ENCODE measurements at places on chromosomes 16 and 17. TPM values are rescaled to one million over a fixed set of nuclear protein-coding genes. Genes with fewer than 3 reads are reported as not detected.
A peak's percentile ranks its signal among the peaks of the same experiment; 100 is the strongest.

GRCh38 chr17:77210946-77211541 lies 70.3 kb downstream of the SEC14L1 start:
- no peak for DNase-seq

DNA sequence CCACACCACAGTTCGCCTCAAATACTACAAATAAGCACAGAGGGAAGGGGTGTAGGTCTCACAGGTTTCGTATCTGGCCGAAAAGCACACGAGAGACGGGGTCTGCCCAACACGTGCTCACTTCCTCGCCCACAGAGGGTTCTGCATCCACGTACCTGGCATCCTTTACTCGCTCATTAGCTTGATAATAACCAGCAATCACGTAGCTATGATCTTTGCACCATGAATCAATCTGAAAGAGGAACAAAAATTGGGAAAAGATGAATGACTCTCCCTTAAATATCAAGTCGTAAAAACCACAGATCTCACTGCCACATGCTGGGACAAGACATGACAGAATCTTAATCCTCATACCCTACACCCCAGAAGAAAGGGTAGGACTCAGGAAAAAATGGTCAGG lies 10.5 kb downstream of the EMC8 start:
- DNase-seq: no peak

GRCh38 chr16:89122322-89122851 lies 28.7 kb downstream of the ACSF3 start:
- DNase-seq: peak; percentile 86

DNA sequence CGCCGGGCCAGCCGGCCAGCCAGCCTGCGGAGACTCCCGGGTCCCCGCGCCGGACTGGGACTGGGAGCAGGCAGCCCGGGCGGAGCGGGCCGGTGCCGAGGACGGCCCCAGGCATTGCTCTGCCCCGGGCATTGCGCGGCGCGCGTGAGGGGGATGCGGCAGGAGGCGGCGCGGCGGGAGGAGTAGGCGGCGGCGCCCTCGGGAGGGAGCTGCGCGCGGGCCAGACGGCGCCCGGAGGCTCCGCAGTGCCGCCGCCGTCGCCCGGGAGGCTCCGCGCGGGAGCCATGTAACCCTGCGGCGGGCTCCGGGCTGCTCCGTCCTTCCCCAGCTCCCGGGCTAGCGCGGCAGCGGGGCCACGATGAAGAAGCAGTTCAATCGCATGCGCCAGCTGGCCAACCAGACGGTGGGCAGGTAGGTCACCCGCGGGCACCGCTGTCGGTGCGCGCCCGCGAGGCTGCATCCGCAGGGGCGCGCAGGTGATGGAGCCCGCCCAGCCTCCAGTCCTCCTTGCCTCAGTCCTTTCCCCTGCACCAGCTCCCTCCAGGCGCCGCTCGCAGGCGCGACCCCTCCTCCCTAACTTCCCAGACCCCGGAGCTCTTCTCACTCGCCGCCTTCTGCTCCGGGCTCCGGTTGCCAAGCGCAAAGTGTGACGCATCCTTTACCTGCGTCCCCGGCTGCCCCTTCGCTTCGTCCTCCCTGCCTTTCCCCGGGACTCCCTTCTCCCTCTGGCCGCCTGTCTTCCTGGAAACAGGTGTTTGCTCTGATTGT lies at the start of gene ARHGAP44:
ARHGAP44 (plus strand) TSS at position 18 of the 768 bp plus-strand sequence; CDS start at position 359, 341 bp downstream.
- peak; percentile 73 for DNase-seq

DNA sequence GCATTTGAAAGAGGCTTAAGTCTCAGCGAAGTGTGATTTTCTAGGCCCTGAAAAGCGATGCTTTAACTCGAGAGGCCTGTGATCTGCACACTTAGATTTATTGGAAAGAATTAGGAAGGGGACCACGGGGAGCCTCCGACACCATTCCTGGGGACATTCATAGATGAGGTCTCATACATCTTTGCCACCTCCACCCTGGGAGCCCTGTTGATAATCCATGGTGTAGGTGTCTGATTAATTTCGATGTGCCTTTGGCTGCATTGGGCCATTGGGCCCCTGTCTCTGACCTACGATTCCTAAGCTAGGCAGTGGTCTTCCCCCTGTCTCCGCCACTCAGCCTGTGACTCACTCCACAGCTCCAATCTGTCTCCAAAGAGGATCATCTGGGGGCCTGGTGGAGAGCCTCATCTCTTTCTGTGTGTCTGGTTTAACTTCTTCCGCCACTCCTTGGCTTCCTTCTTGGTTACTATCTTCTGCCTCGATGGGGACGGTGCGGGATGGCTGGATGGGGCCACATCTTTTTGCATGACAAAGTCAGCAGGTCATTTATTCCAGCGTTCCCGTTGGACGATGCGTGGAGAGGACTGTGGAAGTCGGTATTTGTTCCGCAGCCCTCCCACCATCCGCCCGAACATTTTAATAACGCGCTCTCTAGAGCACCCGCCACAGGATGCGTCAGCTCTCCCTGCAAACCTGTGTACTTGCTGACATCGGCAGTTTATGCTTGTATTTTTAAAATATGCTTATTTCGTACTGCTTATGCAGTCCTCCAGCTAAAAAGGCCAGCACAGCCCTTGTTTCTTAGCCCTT lies 109.3 kb downstream of the IRX3 start:
- no peak for DNase-seq

DNA sequence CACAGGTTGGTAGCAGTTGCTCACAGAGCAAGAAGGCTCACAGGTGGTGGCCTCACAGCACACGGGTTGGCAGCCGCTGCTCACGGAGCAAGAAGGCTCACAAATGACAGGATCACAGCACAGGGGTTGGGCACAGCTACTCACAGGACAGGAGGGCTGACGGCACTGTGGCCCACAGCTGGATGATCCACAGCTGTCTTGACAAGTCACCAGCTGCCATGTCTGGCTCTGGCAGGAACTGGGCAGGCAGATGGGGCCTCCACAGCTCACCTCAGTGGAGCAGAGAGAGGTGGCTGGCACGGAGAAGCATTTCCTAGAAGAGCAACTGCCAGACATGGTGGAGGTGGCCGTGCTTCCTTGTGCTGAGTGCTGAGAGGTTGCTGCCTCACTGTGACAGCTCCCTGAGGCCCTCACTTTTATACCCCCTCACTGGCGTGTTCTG lies at the start of gene KRTAP16-1:
KRTAP16-1 (minus strand) TSS at position 392 of the 442 bp plus-strand sequence; CDS start at position 336, 56 bp downstream.
- DNase-seq: no peak

DNA sequence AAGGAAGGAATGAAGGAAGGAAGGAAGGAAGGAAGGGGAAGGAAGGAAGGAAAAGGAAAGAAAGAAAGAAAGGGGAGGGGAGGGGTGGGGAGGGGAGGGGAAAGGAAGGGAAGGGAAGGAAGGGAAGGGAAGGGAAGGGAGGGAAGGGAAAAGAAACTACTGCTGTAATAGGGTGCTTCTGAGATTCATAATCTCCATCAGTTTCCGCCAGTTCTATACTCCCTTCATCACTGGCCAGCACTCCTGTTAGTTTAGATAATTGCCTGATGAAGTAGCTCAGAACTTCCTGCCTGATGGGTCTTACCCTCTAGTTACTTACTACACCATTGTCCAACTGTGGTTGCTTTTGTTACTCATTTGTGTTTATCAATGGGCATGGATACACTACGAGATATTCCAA lies 2.0 kb upstream of the KRTAP9-6 start:
- no peak for DNase-seq

DNA sequence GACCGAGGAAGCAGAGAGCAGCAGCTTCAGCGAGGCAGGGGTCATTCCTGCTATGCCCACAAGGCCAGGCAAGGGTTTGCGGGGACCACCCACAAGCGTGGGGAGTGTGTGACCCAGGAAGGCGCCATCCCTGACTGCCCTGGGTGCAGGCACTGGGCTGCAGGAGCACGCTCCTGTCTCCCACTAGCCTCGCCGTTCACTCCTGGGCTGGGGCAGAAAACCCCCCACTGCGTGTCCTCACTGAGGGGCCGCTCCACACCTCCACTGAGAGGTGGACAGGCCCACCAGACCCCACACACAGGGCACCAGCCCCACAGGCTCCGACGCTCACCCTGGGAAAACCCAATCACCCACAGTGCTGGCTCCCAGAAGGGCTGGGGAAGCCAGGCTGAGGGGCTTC lies 56.1 kb downstream of the KLHDC4 start:
- no peak for DNase-seq

- DNase-seq: peak; percentile 44
Observed at GRCh38 chr16:67967958-67968399, 458 bp downstream of the SLC12A4 start.

GRCh38 chr17:4531988-4532736 lies 23.0 kb downstream of the MYBBP1A start:
- DNase-seq: no peak

DNA sequence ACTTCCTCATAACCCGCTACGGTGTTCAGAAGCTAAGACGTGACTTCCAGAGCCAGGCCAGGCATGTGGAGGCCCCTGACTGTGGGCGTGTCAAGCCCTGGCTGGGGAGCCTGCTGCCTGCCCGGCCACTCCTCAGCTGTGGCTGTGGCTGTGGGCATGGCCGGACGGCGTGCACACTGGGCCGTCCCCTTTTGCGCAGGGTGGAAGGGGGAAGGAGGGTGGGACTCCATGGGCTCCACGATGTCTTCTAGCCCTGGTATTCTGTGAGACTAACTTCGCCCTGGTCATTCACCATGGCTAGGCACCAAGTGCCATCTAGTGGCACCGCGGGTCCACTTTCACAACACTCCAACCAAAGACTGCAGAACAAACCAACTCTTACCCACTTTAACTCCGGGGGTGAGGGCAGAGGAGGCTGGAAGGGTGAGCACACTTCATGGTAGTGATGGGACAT lies 67.9 kb downstream of the N4BP1 start:
- DNase-seq: peak; percentile 48

DNA sequence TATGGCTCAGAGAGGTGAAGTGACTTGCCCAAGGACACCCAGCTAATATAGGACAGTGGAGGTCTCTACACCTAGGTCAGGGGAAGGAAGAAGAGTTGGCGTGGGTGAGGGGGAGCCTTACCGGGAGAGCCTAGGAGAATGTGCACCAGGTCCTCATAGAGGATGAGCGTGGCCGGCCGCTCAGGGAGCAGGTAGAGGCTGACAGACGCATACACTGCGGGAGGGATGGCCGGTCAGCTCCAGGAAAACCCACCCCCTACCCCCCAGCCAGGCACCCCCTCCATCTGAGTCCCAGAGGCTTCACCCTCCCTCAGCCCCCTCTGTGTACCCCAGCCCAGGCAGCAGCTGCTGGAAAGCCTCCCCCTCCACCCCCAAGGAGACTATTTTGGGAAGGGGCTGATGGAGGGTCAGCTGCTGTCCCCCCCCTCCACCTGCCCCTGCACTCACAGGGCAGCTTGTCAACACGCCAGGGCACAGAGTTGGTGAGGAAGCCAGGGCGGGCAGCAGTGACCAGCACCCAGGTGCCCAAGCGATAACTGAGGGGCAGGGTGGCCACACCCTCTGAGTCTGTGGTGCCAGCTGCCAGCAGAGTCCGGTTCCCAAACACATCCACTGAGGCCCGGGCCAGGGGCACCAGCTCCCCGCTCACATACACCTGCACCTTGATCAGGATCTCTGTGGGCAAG lies 4.1 kb downstream of the FAM171A2 start:
- DNase-seq: no peak

GRCh38 chr17:11308531-11308930 lies 67.5 kb downstream of the SHISA6 start:
- no peak for DNase-seq

- no peak for DNase-seq
Observed at GRCh38 chr17:28118362-28118761, 75.9 kb downstream of the NLK start.

DNA sequence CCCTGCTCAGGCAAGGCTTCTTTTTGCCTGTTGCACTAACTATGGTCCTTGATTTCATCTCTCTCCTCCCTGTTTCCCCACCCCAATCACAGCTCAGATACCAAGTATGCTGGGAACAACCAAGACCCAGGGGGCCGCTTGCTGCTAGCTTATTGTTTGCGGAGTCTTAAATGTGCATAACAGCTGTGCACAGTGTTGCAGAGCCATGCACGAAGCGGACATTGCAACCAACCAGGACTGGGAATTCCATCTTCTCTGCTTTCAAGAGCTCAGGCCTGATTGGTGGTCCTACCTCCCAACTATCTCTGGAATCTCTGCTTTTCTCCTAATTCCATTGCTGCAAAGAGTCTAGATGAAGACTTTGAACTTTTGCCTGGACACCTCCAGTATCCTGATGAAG lies 281.3 kb upstream of the TNRC6C start:
- no peak for DNase-seq

DNA sequence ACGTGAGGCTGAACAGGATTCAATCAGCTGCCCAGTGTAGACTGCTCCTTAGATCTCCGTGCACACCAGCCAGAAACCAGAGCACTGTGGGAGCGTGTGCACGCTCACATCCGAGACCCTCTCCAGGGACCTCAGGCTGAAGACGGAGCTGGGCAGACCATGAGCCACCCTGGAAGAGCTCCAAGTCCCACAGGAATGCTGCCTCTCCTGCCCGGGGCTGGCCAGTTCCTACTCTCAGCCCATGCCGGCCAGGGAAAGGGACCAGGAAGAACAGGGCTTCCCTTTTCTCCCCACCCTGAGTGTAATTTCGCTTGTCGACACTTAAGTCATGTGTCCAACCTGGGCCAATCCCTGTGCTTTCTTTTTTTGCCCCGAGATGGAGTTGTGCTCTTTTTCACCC lies 6.9 kb downstream of the ALYREF start:
- DNase-seq: no peak

DNA sequence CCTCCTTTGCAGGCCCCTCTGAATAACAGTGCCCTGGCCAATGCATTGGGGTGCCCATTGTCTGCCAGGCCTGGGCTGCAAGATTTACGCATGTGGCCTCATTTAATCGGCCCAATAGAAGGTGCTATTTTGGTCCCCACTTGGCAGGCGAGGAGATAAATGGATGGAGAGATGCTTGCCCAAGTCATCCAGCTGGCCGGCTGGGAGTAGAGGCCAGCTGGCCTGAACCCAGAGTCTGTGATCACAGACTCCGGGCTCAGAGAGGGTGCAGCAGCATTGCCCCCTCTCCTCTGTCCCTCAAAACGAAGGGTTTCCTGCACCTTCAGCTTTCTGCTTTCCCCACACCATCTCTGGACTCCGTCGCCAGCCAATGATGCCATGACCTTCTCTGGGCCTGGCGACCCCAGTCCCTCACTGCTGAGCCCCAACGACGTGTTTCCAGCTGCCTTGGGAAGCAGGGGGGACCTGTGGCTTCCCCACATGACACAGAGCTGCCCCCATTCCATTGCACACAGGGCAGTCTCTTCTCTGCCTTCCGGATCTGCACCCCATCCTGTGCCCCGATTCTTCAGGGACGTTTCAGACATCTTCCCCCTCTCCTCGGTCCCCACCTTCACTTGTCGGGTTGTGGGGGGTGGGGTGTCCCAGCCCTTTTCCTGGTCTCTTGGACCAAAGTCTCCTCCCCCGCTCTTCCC lies 3.5 kb upstream of the ADGRG1 start:
- no peak for DNase-seq

- no peak for DNase-seq
Observed at GRCh38 chr17:45077643-45078042, 16.5 kb downstream of the NMT1 start.

PIPOX gene
- 1.2 TPM for total RNA-seq

AOC3 gene
- total RNA-seq: 14.3 TPM

OR1D2 gene
- total RNA-seq: not detected

DNAH17 gene
- not detected for total RNA-seq

TMEM220 gene
- total RNA-seq: 8.1 TPM

CNEP1R1 gene
- total RNA-seq: 10.5 TPM

GINS3 gene
- total RNA-seq: not detected
